ENCODE measurements at places on chromosomes 11 and 22.

- no peak for DNase-seq
Measured at GRCh38 chr22:40571887-40572286, 64.6 kb downstream of the MRTFA start.

DNA sequence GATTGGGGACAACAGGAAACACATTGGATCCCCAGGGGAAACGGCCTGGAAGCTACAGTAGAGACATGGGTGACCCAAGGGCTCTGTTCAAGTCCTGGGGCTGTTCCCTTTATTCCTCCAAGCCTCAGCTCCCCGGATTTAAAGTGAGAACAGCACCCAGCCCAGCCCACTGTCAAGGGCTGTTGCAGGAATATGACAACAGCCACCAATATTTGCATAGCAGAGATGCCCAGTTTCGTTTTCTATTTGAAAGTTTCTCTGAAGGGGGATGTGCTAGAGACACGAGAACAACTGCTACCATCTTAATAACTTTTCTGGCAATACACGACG lies 81.1 kb upstream of the WNT7B start:
- DNase-seq = no peak

- DNase-seq = no peak
Measured at GRCh38 chr22:44311855-44312170, 938 bp downstream of the SHISAL1 start.

GRCh38 chr11:944711-945470 lies 19.2 kb downstream of the AP2A2 start:
- no peak for DNase-seq

- DNase-seq = no peak
Measured at GRCh38 chr11:77518471-77518870, 44.6 kb upstream of the PAK1 start.

DNA sequence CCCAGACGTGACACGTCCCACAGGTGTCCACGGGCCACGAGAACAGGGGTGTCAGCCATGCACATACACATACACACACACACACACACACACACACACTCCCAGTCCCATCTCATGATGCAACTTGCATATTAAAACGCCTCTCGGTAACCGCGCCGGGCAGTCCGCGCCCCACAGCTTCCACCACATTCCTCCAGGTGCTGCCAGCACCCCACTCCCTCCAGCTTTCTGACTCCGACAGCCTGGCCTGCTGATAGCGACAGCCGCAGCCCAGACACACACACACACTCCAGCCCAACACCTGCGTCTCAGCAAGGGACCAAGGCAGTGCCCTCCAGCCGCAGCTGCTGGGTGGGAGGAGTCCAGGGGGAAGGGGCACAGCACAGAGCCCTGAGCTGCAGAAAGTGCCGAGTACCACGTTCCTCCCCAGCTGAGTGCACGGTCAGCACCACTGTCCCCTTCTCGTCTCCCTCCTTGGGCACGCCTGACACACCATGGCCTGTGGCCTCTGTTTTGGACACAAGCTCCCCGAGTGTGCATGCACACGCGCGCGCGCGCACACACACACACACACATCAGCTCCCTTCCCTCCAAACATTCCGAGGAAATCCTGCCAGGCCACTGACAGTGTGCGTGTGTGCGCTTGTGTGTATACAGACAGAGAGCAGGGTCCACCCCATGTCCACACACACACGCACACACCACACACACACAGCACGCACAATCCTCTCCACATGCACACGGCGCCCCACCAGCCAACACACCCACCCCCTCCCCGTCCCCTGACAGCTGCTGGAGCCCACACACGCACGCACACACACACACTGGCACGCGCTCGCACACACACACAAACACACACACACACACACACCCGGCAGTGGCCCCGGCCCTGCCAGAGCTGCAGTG lies 1.2 kb downstream of the ELFN2 start:
- DNase-seq = no peak

DNA sequence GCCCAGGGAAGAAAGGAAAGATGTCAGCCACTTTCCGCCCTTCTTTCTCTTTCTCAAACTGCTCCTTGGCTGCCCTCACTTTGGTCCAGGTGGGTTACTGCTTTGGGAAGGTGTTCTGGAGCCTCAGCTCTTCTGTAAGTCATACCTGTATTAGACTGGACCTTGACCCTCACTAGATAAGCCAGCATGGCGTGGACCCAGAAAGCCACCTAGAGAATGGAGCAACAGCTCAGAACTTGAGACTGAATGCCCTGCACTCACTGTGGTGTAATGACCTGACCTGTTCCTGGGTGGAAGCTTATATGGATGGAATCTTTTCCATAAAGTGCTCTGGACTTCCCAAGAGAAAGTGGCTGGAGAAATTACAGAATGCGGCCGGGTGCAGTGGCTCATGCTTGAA lies 15.6 kb downstream of the ACP2 start:
- DNase-seq = no peak

GRCh38 chr11:132576706-132577105 lies 955.6 kb downstream of the OPCML start:
- no peak for DNase-seq

DNA sequence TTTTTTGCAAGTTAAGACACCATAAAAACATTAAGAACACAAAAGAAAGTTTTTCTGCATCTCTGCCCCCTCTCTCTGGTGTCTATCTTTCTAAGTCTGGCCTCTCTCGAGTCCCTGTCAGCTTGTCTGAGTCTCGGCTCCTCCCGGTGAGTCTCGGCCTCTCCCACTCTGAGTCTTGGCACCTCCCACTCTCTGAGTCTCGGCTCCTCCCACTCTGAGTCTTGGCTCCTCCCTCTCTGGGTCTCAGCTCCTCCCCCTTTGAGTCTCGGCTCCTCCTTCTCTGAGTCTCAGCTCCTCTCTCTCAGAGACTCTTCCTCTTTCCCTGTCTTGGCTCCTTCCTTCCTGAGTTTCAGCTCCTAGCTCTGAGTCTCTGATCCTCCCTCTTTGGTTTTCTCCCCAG lies 72.5 kb upstream of the AMPD3 start:
- DNase-seq = no peak

DNA sequence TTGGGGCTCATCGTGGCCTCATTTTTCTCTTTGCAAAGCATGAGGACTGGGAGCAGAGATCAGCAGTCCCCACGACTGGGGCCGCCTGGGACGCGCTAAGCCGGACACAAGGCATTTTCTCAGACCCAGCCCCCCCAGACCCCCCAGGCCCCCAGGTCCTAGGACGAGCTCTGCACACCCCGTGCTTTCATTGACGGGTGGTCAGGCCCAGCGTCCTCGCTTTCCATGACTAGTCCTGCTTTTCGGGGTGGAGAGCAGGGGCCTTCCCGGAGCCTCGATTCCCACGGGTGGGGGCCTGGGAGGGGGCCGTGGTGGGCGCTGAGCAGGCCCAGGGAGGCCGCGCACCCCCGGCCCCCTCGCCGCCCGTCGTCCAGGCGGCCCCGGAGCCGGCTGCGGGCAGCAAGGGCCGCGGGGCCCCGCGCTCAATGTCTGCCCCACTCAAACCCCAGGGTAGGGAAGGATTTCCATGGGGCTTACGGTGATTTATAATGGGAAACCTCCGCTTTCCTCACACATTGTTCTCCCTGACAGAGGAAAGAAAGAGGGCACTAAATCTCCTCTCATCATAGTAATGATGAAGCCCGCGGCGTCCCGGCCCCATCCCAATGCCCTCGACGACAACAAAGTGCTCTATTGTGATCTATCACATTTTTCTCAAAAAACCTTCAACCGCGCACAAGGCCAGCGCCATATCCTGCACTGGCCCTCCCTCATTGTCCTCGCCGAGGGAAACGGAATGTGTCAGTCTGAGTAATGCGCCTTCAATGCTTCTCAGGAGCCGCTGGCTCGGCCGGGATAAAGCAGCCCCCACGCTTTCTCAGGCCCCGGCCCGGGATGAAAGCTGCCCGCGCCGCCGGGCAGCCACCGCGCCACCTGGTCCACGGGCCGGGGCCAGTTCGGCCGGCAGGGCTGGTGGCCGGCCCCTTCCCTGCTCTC lies 10.4 kb upstream of the LINC01488 start:
- no peak for DNase-seq

- no peak for DNase-seq
Measured at GRCh38 chr11:74179234-74180052, 8.4 kb downstream of the PPME1 start.

DNA sequence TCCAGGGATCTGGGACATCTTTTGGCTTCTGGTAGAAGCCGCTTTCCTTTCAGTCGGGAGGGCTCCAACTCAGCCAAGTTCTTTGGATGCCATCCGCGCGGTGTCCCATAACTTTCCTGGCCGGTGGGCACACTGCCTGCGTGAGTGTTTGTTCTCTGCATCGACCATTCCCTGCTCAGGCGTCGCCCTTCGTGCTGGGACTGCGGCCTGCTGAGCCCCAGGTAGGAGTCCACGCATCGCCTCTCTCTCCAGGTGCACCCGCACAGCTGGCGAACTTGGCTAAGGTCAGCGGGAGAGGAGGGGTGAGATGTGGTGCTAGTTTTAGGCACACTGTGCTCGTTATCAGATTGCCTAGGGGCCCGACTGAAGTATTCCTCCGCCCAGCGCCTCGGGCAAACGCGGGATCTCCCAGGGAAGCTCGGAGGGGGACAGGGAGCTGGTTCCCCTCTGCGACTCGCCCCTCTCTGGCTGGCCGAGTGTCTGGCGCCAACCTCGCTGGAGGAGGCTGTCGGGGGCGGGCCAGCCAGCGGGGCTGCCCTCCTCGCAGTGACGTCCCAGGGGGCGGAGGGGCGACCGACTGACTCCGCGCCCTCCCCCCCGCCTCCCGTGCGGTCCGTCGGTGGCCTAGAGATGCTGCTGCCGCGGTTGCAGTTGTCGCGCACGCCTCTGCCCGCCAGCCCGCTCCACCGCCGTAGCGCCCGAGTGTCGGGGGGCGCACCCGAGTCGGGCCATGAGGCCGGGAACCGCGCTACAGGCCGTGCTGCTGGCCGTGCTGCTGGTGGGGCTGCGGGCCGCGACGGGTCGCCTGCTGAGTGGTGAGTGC lies at the start of gene LAYN:
TSS of gene LAYN (plus strand) at position 607 of the 823 bp plus-strand sequence. CDS start at position 731, 124 bp downstream.
- no peak for DNase-seq

- DNase-seq = no peak
Measured at GRCh38 chr11:121372671-121373429, 79.3 kb upstream of the SORL1 start.

DNA sequence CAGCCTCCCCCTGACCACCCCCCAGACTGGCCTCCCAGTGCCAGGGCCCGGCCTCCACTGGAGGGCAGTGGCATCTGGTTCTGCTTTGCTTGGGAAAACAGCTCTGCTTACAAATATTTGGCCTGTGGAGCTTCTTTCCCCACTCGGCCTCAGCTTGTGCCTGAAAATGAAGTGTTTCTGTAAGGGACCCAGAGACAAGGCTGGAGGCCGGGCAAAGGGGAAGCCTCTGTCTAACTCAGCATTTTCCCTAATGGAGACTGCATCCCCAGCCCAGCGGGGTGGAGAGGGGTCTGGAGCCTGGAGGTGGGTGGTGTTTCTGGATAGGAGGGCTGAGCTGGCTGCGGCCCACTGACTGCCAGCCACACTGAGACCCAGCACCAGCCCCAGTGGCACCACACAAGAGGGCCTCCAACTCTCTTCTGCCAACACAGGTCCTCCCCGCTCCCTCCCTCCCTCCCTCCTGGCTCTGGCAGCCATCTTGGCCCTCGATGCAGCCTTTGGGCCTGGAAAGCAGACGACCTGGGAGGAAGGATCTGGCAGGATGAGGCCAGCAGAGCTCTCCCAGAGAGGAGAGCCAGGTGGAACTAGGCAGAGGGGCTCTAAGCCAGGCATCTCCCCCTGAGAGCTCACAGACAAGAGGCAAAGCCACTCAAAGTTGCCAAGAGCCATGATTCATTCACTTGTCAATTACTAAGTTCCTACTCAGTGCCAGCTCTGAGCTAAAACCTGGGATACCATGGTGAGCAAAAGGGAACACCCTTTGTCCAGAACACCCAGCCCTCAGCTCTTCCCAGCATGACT lies 77.1 kb upstream of the CD82 start:
- DNase-seq = no peak

DNA sequence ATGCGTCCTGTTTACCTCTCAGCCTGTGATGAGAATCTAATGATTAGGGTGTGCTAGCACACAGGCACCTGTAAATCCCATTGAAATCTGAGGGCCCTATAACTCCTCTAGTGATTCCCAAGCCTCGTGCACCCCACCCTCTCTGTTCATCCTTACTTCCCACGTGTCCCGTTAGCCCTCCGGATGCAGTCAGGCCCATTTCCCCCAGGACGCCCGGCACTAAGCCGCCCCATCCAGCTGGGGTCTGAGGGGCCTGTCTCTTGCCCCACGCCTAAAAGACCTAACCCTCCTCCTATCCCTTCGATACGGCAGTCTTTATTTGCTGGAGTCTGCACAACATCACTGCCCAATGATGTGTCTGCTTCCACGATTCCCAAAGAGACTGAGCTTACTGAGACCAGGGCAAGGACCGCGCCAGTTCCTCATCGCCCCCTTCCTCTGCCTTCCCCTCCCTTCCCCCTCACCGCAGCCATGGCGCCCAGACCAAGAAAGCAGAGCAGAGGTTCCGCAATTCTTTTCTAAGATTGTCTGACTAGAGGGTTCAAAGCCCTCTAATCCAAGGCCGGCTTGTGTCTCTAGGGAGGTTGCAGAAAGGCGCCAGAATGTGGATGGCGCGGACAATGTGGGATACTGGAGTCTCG lies 1.1 kb upstream of the FADS2 start:
- no peak for DNase-seq

DNA sequence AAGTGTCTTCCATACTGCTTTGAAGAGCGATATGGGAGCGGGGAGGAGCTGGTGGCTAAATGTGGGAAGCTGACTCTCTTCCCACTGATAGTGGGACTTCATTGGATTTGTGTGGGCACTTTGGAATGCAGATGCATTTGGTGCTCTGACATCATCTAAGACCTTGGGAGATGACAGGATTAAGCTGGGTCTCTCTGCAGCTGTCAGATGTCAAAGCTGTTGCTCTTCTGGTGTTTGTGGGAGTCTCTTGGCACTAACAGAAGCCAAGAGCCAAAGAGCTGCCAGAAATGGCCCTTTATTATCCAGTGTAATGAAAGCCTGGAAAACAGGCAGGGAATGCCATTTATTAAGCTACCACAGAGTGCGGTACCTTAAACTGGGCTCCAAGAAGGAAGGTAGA lies 20.6 kb downstream of the GRAMD1B start:
- DNase-seq = no peak

GRCh38 chr11:76699451-76700091 lies 29.0 kb upstream of the LRRC32 start:
- DNase-seq = no peak

GRCh38 chr11:17263769-17264168 lies 12.8 kb upstream of the NUCB2 start:
- DNase-seq = no peak

DNA sequence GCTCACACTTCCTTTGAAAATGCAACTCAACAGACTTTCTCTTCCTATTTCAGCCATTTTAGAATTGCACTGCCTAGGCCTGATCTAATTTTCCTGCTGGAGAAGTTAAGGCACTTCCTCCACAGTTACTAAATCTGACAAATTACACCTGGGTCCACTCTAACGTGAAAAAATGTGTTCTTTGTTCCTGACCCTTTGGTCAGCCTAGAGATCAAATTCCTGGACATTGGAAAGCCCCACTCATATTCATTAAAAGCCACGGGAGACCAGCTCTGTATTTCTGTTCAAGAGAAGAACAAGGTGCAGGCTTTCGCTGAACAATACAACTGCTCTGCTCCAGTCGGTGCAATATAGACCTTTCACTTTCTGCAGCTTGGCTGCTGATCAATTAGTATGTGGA lies 96.6 kb downstream of the MPPED2 start:
- no peak for DNase-seq

GRCh38 chr22:26360169-26360885 lies 68.7 kb upstream of the ASPHD2 start:
- DNase-seq = peak; percentile 47
